ENCODE measurements at places on chromosomes 3 and 15. TPM values are rescaled to one million over a fixed set of nuclear protein-coding genes. Genes with fewer than 3 reads are reported as not detected.

Gene MTHFS
- 22.2 TPM for total RNA-seq

Gene NAALADL2
- 37.1 TPM for total RNA-seq

Gene USP3
- total RNA-seq: 83.1 TPM

Gene MYD88
- total RNA-seq: 22.5 TPM

Gene RARB
- total RNA-seq: 76.9 TPM

Gene DUOXA1
- total RNA-seq: 0.93 TPM

Gene GOLGA8J
- 0.12 TPM for total RNA-seq

Gene NUDT16
- 26.6 TPM for total RNA-seq

Gene CELF6
- 2.4 TPM for total RNA-seq

Gene CCR9
- total RNA-seq: 0.18 TPM

Gene NOX5
- total RNA-seq: 0.23 TPM

Gene ZBTB47
- 23.4 TPM for total RNA-seq
